ENCODE measurements at places on chromosomes 6 and 20.

- DNase-seq: no peak
Observed at GRCh38 chr6:44084231-44085014, 42.8 kb downstream of the MRPL14 start.

- no peak for DNase-seq
Observed at GRCh38 chr6:116307001-116307400, 27.3 kb upstream of the TSPYL1 start.

DNA sequence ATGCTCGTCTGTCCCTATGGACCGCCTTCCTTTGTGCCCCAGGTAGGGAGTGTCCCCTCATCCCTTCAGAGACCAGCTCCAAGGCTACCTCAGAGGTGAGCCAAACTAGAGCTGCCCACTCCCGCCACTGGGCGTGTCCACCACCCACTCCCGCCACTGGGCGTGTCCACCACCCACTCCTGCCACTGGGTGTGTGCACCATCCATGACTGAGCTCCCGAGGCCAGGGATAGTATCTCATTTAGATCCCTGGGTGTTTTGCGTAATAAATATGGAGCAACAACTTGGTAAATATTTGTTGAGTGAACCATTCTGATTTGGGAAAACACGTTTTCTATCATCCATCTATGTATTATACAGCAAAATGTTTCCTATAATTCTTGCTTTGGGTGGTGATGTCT is 68.8 kb downstream of the ZBTB2 start:
- no peak for DNase-seq

- peak; percentile 24 for DNase-seq
Observed at GRCh38 chr6:137927777-137928218, 60.7 kb downstream of the TNFAIP3 start.

- DNase-seq: no peak
Observed at GRCh38 chr20:7257099-7257498, 489.6 kb downstream of the BMP2 start.

GRCh38 chr6:149233056-149233715 is 84.3 kb upstream of the TAB2 start:
- DNase-seq: no peak

DNA sequence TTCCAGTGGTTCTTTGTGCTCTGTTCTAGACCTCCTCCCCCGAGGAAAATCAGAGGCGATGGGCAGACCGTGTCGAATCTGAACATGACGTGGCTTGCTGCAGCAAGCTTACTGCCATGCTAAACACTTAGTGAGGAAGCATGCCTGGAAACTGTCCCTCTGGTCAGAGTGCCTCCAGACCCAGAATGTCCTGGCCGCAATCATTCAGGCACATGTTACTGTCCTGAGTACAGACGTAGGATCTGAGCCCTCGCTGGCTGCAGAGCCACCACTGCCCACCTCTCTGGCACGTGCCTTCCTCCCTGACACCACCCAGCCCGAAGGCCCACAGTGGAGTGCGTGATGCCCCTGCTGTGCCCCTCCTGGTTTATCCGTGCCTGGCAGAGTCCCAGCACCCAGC is 163.6 kb downstream of the SYNDIG1 start:
- no peak for DNase-seq

GRCh38 chr6:25166955-25167748 is 112.0 kb upstream of the CARMIL1 start:
- no peak for DNase-seq

DNA sequence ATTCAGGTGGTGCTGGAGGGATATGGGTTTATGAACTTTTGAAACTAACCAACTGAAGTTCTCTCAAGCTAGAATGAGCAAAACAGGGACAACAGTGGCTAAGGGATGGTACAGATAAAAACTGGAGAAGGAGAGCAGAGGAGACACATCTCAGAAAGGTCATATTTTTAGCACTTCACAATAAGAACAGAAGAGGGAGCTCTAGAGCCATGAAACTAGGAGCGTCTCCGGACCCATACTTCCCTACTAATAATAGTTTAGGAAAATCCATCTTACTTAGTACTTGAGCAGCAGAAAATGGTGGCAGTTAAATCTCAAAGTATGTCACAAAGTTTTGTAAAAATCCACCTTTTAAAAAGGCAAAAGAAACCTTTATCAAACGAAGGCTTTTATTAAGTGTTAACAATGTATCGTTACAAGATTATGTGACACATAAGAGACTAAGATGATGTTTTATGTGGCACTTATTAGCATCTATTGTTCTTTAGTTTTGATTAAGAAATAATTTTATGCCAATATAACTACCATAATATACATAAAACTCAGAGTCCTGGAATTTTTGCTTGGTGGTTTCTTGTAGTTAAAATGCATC is 278.6 kb downstream of the TBC1D32 start:
- DNase-seq: peak; percentile 34

GRCh38 chr6:125829433-125829832 is 38.7 kb downstream of the NCOA7 start:
- DNase-seq: no peak

DNA sequence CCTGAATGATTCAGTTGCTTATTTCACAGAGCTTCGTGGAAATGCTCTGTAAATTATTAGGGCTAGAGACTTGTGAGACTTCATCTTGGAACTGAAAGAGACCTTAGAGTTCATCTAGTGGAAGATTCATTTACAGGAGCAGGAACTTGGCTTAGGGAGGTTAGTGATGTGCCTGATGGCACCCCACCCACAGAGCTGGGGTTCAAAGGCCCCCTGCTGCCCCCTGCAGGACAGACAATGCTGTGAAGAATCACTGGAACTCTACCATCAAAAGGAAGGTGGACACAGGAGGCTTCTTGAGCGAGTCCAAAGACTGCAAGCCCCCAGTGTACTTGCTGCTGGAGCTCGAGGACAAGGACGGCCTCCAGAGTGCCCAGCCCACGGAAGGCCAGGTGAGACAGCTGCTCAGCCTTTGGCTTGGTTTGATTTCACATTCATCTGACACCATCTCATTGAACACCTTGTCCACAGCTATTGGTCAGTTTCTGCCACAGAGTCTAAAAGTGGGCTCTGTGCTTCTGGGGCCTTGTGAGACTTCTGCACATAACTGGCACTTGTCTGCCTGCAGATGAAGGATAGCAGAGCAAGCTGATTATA is 25.1 kb downstream of the MYBL2 start:
- DNase-seq: peak; percentile 76

- no peak for DNase-seq
Observed at GRCh38 chr6:160462116-160462515, 113.9 kb downstream of the SLC22A3 start.

DNA sequence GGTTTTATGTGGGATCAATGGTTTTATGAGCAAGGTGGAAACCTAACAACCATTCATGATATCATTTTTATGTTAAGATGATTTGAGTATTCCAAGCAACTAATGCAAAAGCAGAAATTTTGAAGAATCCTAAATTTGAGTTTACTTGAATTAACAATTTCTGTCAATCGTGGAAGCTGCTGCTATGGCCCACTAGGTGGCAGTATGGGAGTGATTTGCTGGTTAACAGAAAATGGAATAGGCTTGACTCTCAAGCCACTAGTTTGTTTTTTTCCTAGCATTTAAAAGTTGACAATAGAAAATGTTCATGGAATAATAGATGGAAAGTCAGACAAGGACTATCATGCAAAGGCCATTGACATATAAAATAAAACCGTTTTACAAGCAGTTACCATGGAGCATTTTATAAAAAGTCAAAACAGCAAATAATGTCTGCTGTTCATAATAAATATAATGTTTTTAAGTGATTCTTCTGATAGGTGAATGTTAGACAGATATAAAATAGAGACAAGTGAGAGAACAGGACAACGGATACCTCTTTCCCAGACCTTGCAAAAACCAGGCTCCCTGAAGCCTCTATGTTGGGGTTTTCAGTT is 43.0 kb upstream of the TMEM200A start:
- peak; percentile 21 for DNase-seq

- no peak for DNase-seq
Observed at GRCh38 chr20:59932616-59933295, 681 bp downstream of the SYCP2 start.

GRCh38 chr20:16542477-16542876 is 30.8 kb downstream of the KIF16B start:
- no peak for DNase-seq

- DNase-seq: no peak
Observed at GRCh38 chr6:75098709-75099108, 107.1 kb downstream of the COL12A1 start.

GRCh38 chr6:26271668-26272024 is 93.4 kb upstream of the BTN3A2 start:
- no peak for DNase-seq

DNA sequence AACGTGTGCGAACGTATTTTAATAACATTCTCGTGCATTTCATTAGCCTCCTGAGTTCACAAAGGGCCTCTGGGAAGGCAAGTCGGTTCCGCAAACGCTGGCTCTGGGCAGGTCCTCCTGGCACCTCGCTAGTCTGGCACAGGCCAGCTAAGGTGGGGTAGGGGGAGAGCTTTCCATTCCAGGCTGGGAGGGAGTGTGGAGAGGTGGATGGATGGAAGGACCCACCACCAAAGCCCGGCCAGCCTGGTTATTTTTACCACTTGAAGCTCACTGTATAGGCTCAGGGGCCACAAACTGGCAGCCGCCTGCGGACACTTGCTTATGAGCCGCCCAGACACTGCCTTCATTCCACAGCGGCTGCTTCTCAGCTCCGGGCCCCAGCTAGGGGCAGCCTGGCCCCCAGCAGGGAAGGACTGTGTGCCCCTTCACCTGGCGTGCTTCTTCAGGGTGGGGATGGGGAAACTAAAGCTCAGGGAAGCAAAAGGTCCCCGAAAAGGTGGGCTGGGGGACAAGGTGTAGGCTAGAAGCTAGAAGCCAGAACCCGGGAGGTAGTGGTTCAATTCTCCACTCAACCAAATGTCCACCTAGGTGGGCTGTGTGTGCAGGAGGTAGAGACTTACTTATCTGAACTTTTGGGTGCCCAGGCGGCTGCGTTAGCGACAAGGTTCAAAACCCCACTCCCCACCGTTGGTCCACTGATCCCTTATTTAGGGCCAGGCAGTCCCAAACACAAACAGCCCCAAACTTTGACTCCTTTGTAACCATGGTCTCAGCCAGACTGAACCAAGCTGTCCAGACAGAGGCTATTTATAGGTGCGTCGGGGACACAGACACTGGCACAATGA is 1.7 kb downstream of the PMEPA1 start:
- DNase-seq: no peak

DNA sequence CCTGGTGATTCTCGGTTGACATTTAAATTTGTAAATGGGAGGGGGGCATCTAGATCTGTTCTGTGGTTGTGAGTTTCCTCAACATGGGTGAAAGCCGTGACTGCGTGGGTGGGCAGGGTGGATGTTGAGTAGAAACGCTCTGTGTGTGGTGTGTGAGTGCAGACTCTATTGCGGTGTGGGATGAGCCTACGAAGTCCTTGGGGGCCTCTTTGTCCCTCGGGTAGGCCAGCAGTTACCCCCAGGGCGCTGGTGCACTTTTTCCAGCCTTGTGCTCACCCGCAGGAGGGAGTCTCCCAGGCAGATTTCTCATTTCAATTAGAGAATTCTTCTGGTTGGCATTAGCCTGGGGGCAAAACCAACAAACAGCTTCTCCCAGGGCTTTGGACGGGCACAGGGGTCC is 10.6 kb downstream of the TOX2 start:
- no peak for DNase-seq

- DNase-seq: no peak
Observed at GRCh38 chr20:9027626-9028025, 41.3 kb upstream of the PLCB4 start.

GRCh38 chr6:169274781-169275180 is 21.1 kb upstream of the THBS2 start:
- DNase-seq: no peak

- no peak for DNase-seq
Observed at GRCh38 chr20:13037727-13038126, 29.0 kb downstream of the SPTLC3 start.

DNA sequence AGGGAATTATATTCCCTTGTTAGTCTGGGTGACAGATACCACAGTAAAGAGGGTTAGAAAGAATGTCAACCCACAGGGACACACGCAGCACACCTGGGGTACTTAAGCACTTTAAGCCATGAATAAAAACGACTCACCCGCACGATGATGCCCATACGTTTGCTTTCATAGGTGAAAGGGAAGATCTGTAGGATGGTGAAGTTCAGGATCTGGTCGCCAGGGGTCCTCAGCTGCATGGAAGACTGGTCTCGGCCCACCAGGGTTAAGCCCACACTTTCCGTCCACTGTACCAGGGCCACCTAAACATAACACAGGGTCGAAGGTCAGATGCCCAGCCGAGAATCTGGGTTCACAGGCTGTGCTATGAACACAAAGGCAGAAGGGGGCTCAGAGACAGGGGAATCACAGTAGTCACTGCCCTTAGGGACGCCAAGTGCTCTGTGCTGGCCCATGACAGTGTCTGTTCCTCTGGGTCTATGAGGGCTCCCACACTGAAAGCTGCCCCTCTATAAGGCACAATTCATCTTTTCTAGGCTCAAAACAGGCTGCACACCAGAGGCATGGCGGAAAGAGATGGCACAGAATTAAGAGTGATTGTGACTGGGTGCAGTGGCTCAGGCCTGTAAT is 96.8 kb upstream of the NFATC2 start:
- no peak for DNase-seq

GRCh38 chr6:108848116-108848868 is at the start of gene ARMC2:
Gene ARMC2 (plus strand): TSS chr6:108848422. CDS start chr6:108854268, 5,846 bp downstream.
- DNase-seq: peak; percentile 93

Measured in GM13977 (cell line).